Inflammatory macrophage treated with lipopolysaccharide for 4 hours (primary cell): ENCODE measurements at places on chromosomes 5 and 9.

GRCh38 chr9:83304686-83305085 lies 233.5 kb downstream of the FRMD3 start:
- no peak for DNase-seq

DNA sequence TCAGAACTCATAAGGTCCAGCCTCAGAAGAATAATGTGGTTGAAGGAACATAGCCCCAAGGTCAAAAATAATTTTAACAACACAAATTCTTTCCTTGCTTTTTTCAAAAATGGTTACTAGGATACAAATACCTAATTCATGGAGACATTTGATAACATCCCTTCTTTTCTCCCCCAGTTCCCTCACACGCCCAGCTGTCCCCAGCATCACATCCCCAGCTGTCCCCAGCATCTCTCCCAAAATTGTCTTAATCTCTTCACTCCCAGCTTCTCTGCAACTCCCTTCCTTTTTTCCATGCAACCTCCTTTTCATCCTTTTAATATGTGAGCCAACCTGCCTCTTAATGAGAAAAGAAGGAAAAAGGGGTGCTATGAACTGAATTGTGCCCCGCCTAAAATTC lies 77.8 kb downstream of the FSTL4 start:
- no peak for DNase-seq

GRCh38 chr5:72503888-72504491 lies 3.2 kb downstream of the ZNF366 start:
- DNase-seq: peak; percentile 69

DNA sequence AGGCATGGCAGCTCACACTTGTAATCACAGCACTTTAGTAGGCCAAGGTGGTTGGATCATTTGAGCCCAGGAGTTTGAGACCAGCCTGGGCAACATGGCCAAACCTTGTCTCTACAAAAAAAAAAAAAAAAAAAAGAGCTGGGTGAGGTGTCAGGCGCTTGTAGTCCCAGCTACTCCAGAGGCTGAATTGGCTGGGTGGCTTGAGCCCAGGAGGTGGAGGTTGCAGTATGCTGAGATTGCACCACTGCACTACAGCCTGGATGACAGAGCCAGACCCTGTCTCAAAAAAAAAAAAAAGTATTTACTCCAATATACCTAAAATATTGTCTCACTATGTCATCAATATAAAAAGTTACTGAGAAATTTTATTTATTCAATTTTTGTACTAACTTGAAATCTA lies 2.8 kb downstream of the SCAI start:
- no peak for DNase-seq

DNA sequence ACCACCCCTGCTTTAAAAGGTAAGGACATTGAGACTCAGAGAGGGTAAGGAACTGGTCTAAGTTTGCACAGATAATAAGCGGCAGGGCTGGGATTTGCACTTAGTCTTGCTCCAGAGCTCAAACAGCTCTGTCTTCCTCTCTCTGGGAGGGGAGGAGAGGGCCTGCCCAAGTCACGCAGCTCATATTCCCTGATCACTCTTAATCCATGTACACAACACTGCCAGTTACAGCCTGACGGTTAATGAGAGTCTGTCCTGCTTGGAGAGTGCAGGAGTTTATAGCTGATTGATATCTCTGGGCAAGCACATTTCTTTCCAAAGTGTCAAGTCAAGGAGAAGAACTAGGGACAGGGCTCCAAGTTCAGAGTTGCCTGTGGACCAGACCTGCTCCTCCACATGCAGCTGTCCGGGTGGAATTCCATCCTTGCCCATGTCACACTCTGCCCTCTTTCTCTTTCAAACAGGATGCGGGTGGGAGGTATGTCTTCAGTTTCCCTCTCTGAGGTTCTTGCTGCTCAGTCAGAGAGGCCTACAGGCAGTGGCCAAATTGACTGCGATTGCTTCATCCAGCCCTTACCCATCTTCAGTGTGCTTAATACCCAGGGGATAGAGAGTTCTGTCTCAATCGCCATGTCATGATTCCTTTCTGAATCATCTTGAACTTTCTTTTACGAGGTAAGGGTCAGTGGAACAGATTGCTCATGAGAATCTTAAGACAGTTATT lies 54.5 kb downstream of the GALNT12 start:
- DNase-seq: peak; percentile 94

DNA sequence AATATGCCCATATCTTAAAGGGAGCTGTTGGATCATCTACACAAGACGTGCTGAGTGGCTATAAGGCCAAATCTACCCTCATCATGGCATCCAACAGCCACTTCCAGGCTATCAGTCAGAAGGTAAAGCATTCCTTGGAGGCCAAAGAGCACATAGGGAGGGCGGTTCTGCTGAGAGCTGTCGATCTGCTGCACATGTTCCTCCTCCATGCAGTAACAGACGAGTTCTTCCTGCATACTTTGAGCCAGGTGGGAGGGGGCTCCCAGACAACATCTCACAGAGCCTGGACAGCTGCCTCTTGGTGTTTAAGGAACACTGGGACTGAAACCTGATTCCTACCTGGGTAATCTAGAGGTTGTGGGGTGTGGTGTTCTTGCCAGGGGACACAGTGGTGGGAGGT lies 93.3 kb upstream of the RAI14 start:
- DNase-seq: no peak

GRCh38 chr5:57635146-57635777 lies 152.7 kb upstream of the ACTBL2 start:
- DNase-seq: no peak

DNA sequence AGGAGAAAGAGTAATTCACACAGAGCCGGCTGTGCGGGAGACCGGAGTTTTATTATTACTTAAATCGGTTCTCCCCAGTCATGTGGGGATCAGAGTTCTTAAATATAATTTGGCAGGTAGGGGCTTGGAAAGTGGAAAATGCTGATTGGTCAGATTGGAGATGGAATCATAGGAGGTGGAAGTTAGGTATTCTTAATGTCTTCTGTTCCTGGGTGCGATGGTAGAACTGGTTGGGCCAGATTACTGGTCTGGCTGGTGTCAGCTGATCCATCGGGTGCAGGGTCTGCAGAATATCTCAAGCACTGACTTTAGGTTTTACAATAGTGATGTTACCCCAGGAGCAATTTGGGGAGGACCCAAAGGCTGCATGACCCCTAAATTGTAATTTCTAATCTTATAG lies 4.6 kb upstream of the CERCAM start:
- no peak for DNase-seq

DNA sequence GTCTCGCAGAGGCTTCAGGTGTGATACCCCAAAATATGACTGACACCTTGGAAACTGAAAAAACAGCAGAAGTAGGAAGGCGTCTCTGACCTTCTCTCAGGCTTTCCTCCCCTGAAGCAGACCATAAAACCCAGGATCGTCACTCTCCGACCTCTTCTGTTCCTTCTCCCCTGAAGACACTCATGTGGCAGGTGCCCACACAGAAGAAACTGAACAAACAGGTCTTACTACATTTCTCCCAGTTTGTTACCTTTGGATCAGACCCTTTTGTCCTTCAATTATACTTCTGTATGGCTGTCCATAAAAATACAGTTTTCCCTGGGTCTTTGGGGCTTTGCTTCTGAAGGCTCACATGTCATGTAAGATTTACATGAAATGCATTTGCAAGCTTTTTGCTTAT lies 10.3 kb upstream of the PRUNE2 start:
- no peak for DNase-seq

DNA sequence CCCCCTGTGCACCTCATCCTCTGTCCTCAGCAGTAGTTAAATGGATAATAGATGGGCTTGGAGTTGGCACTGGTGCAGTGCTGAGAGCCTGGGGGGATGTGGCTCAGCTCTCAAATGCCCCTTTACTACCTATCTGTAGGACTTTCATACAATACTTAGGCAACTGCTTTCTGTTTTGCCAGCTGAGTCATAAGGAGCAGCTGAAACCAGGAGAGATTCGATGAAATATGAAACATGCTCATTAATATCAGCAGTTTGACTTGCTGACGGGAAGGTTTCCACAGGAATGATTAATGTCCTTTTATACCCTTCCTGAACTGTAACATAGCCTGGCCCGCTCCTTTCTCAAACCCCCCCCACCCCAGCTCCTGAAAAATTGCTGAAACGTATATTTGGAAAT lies 142.6 kb downstream of the SAXO1 start:
- no peak for DNase-seq

DNA sequence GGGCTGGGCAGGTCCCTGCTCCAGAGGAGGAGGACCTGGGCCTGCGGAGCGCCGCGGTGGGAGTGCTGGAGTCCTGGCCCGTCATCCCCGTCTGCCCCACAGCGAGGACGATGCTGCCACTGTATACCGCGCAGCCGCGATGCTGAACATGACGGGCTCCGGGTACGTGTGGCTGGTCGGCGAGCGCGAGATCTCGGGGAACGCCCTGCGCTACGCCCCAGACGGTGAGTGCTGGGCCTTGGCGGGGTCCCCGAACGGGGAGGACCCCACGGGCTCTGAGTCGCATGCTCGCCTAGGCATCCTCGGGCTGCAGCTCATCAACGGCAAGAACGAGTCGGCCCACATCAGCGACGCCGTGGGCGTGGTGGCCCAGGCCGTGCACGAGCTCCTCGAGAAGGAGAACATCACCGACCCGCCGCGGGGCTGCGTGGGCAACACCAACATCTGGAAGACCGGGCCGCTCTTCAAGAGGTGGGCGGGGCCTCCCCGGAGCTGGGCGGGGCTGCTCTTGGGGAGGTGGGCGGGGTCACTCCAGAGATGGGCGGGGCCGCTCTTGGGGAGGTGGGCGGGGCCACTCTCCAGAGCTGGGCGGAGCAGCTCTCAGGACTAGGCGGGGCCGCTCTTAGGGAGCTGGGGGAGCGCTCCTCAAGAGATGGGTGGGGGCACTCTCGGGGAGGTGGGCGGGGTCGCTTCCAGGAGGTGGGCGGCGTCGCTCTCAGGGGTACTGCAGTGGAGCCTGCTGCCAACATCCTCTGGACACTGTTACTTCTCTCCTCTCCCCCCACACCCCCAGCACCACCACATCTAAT lies 13.1 kb downstream of the LRRC26 start:
- peak; percentile 69 for DNase-seq

- DNase-seq: no peak
Observed at GRCh38 chr5:2166979-2167377, 284.3 kb upstream of the IRX4 start.

DNA sequence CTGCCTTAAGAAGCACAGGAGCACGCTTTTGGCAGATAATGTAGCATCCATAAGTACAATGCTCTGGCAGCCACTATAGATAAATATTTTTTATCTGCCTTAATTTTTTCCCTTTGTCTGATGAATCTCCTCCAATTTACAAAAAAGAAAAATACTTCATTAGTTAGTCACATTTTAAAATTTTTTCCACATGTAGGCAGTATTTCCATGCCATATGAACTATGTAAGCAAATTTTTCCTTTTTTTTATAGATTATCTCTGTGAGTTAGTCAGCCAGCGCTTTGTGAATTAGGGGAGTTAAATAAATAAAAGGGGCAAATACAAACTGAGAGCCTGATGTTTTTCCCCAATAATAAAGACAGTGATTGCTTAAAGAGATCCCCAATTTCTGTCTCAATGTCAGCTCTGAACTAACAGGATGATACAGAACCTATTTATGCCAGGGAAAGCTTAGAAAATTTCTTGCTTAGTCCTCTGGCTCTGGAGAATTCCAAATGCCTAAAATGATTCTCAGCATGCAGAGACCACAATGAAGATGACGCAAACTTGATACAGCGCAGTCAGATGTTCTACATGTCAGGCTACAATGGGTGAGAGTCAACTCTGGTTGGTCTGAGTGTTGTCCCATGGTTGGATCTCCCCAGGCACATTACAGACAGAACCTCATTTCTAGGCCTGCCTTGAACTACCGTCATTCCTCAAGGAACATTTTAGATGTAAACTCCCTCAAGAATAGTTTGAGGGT lies 390.4 kb upstream of the CDH6 start:
- no peak for DNase-seq

GRCh38 chr5:100479079-100479688 lies 56.0 kb upstream of the FAM174A start:
- no peak for DNase-seq
